Central memory CD4-positive, alpha-beta T cell (primary cell): ENCODE measurements at places on chromosomes 4 and X.

GRCh38 chr4:68498413-68499007 is 51.2 kb downstream of the TMPRSS11E start:
- peak; percentile 37 for DNase-seq

- DNase-seq: no peak
Observed at GRCh38 chrX:112662559-112663427, 16.9 kb downstream of the LHFPL1 start.

DNA sequence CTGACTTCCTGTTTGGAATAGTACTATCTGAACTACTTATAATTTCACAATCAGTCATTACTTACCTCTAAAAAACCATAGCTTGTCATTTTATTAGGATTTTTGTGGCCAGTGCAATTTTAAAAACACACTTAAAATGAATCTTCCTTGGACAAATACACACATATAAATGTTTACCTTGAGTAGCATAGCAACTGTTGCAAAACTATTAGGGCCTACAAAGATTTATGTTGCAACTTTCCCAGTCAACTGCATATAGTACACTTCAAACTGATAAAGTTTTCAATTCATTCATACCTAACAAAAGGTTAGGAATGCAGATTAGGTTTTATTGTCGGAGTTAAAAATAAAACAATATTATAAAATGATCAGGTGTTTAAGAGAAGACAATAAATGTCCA is 193.0 kb downstream of the PDGFC start:
- DNase-seq: no peak

- DNase-seq: no peak
Observed at GRCh38 chr4:10620935-10621488, 63.6 kb downstream of the CLNK start.

DNA sequence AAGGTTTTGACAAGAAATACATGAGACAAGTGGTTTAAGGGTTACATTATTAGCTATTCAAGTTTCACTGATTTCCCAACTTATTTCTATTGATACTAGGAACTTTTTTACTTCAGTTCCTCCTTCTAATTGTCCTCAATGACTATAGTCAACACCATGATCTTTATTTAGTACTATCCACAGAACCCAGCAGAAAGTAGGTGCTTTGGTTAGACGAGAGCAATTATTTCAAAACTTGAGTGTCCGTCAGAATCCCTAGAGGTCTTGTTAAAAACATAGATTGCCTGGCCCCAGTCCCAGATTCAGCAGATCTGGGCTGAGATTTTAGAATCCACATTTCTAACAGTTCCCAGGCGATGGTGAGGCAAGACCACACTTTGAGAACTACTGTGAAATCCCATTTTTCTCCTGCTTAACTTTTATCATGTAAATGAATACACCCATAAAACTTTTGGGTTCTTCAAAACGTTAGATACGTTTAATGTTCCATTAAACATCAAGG is 17.9 kb downstream of the EXOC1 start:
- no peak for DNase-seq

GRCh38 chrX:7704205-7704604 is 138.8 kb upstream of the VCX start:
- no peak for DNase-seq

DNA sequence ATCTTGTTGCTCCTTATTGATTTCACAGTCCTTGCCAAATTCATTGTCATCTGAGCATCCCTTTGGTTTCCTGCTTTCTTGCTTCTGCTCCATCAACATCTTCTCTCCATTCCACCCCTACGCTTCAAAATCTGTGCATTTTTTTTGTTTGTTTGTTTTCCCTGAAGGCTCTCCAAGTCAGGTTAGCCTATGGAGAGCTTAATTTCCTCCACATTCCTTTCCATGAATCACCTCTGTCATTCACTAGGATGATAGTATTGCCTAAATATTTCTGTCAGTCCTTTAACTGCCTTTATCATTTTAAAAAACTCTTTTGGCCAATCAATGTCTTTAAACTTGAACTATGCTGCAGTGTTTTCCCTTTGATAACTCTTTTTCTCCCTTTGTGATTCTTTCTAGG is 67.7 kb downstream of the PPARGC1A start:
- DNase-seq: no peak

GRCh38 chrX:150627957-150628356 is 59.5 kb downstream of the MTM1 start:
- no peak for DNase-seq

GRCh38 chr4:62923783-62924182 is 1485.5 kb downstream of the TECRL start:
- no peak for DNase-seq

DNA sequence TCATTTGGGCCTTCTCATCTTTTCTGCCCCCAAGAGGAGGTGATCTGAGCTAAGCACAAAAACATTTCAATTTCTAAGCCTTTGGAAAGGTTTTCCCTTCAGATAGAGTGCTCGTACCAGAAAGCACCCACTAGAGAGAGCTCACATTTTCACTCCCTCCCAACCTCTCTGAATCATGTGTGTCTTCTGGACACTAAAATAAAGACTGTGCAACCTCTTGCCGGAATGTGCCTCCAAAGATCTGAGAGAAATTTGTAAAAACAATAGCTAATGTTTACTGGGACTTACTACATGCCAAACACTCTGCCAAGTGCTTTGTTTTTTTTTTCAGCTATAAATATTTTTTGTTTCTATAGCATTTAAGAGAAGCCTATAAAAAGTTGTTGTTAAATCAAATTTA is 120.6 kb upstream of the LNX1 start:
- DNase-seq: no peak

DNA sequence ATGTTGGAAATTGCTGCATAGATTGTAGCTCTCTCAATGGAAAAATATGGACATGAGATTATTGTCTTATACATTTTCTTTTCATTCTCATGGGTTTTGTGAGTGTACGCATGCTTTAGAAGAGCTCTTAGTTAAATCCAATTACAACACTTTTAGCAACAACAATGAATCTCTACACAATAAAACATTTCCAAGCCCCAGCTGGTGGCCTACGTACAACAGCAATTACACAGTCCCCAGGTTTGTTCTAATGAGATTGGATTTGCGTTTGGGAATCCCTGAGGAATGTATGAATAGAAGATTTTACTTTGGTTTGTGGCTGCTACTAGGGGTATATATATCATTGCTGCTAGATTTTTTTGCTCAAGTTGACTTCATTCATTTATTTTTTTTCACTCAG is 98.6 kb downstream of the FHDC1 start:
- no peak for DNase-seq

GRCh38 chrX:24026432-24026831 is 554 bp downstream of the KLHL15 start:
- no peak for DNase-seq

GRCh38 chr4:9988933-9989332 is 32.4 kb downstream of the SLC2A9 start:
- no peak for DNase-seq

DNA sequence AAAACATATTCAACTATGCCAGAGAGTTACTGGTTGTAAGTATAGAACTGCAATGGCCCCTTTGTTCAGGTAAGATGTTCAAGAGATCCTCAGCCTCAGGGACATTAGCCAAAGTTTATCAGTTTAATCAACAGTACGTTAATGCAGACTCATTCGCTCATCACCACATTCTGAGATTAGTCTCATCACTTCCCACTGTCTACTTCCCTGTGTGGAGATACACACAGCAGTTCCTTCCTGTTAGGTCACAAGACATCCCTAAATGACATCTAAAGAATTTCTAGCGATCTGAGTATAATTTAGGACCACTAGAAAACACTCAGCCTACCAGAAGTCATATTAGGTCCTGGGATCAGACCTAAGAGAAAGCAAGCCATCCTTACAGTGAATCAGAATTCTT is 10.4 kb downstream of the SLC10A7 start:
- no peak for DNase-seq

DNA sequence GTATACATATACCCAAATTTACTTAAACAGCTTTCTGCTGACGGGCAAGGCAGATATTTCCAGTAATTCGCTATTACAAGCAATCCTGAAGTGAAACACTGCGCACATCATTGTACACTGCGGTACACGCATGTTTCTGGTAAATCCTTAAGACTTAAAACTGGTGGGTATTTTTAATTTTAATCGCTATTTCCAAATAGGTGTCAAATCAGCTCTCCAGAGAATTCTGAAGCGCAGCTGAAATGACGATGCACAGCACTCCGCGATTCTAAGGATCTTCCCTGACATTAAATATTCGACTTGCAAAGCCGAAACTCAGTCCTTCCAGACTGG is 361 bp downstream of the TMEM128 start:
- DNase-seq: no peak

- DNase-seq: no peak
Observed at GRCh38 chr4:35802644-35803043, 441.7 kb downstream of the ARAP2 start.

GRCh38 chrX:64204701-64205440 is 637 bp downstream of the AMER1 start:
- DNase-seq: no peak

DNA sequence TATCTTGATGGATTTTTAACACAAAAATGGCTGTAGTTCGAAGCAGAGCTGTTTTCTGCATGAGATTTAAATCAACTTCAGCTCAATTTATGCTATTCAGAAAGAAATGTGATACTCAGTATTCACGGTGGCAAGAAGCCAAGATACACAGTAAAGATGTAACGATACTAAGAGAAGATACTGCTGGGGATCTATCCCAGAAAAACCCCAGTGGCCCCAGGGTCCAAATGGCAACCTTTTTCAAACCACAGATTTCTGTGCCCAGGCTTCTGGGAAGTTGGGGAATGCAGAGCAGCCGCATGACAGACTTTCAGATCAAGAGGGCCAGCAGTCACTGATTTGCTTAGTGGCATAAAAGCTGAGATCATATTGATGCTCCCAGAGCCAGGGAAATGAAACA is 353.9 kb downstream of the AFF2 start:
- DNase-seq: no peak

DNA sequence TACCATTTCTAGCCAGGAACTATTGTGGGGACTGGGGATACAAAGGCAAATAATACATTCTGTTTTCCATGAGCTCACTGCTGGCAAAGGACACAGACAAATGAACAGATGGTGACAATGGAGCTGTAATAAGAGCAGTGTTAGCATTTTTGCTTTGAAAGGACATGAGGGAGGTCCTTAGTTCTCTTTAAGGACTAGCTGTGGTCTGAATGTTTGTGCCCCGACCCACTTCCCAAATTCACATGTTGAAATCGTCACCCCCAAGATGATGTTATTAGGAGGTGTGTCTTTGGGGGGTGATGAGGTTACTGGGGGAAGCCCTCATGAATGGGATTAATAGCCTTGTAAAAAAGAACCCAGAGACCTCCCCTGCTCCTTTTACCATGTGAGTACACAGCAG is 30.3 kb downstream of the CCNG2 start:
- DNase-seq: no peak

GRCh38 chr4:43843501-43843900 is 605.1 kb downstream of the KCTD8 start:
- DNase-seq: no peak

- DNase-seq: no peak
Observed at GRCh38 chr4:174789657-174790056, 39.4 kb downstream of the GLRA3 start.

DNA sequence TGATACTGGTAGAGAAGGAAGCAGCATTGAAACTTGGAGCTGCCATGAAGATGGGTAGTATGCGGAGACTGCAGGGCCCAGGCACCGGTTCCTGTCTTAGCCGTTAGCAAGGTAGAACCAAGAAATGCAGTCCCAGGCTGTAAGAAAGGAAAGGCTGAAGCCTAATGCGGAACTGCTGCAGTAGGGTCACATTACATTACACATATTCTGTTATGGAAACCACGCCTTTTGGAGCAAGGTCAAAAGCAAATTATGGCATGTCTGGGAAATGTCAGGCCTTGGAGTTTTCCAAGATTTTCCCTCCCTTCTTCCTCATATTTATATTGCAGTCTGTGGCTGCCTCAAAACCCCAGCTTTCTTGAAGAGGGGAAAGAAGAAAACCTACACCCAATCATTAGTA is 204.8 kb upstream of the RASGEF1B start:
- no peak for DNase-seq

DNA sequence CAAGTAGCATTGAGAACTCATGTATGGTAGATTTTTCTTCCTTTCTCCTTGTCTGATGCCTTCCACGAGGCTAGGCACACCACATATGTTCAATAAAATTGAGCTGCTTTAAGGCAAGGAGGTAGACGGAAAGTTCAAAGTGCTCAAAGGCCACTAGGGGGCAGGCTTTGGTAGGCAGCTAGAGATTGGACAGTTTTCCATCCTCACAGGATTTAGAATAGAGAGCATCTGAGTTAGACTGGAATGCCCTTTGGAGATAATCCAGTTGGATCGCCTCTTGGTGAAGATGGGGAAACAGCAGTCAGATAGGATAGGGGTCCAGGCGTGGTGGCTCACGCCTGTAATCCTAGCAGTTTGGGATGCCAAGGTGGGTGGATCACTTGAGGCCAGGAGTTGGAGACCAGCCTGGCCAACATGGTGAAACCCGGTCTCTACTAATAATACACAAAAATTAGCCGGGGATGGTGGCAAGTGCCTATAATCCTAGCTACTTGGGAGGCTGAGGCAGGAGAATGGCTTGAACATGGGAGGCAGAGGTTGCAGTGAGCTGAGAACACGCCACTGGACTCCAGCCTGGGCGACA is 30.4 kb downstream of the ELF4 start:
- peak; percentile 58 for DNase-seq

GRCh38 chr4:143251348-143251747 is 66.6 kb downstream of the USP38 start:
- no peak for DNase-seq

- no peak for DNase-seq
Observed at GRCh38 chrX:24777660-24778059, 83.9 kb downstream of the POLA1 start.

- DNase-seq: no peak
Observed at GRCh38 chr4:121877041-121877773, 6.9 kb upstream of the BBS7 start.

GRCh38 chrX:46645614-46646013 is 72.0 kb downstream of the CHST7 start:
- no peak for DNase-seq

- no peak for DNase-seq
Observed at GRCh38 chr4:105933083-105933482, 37.8 kb downstream of the NPNT start.
